ENCODE measurements at places on chromosomes 7 and 10.

- no peak for DNase-seq
Measured at GRCh38 chr7:152504367-152504766, 68.6 kb upstream of the KMT2C start.

DNA sequence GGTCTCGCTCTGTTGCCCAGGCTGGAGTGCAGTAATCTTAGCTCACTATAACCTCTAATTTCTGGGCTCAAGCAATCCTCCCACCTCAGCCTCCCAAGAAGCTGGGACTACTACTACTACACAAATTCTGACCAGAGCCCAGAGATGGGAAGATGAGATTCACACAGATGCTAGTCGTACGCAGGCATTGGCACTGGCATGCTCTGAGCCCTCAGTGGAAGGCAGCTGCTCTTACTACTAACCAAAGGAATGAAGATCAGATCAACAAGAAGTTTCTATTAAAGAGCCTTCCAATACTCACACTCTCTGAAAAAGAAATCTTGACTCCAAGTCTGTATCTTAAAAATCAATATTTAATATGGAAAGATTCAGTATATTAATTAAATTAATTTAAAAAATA lies 10.7 kb downstream of the GDF2 start:
- DNase-seq, result no peak

GRCh38 chr7:103794424-103794823 lies 195.0 kb downstream of the RELN start:
- no peak for DNase-seq

- no peak for DNase-seq
Measured at GRCh38 chr7:131381069-131381838, 53.6 kb downstream of the MKLN1 start.

GRCh38 chr10:82515256-82515655 lies 640.3 kb downstream of the NRG3 start:
- DNase-seq, result no peak

DNA sequence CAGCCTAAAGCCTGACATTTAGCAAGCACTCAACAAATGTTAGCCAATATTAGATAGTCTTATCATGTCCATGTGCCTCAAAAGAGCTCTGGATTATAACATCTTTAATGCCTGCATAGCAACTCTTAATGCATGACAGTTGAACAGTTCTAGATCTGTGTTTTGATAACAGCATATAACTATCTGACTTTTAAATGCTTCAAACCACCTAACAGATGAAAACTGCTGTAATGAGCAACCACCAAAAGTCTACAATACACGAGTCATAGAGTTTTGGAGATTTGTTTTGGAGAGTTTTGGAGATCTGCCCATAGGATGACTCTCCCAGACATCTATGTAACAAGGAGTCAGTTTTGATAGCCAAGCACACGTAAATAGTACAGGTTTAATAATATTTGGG lies 227.3 kb downstream of the TWIST1 start:
- no peak for DNase-seq

DNA sequence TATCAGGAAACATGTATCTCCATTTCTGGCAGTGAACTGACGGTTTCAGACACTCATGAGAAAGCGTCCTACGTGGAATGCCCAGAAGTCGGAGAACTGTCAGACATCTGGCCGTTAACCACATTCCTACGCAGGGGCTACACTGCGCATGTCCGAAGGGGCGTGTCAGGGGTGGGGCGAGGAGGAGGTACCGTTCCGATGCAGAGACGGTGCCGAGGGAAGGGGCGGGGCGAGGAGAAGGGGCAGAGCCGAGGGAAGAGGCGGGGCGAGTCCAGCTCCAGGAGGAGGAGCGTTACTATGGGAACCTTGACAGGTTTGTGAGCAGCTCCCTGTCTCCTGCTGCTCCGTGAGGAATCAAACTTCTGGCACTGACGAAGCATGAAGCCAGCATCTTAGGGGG lies 366.9 kb upstream of the NUPR2 start:
- DNase-seq, result no peak

- no peak for DNase-seq
Measured at GRCh38 chr7:18703685-18704084, 208.1 kb downstream of the HDAC9 start.

Data from NCI-H1105 (cell line).